ENCODE measurements at places on chromosomes 12 and 14.
A peak's percentile ranks its signal among the peaks of the same experiment; 100 is the strongest.

GRCh38 chr12:58529897-58530741 lies 390.2 kb downstream of the LRIG3 start:
- DNase-seq, result no peak

GRCh38 chr14:95679148-95679815 lies 6.9 kb upstream of the TCL1B start:
- no peak for DNase-seq

DNA sequence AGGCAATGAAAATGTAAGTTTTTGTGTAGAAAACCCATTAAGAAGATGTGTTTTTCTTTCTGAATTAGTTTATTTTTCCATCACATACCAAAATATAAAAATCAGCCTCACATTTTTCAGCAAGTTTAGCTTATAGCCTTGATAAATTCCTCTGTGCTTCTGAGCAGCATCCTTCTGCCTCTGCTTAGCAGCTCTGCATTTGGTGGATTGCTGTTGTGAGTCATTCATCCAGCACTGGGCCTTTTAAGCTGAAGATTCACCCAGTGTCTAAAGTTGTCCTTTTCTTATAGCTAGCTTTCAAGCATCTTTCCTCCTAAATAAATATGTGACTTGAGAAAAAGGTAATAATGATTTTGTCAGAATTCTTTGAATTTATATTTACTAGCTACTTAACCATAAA lies 206.1 kb downstream of the PCNX1 start:
- no peak for DNase-seq

DNA sequence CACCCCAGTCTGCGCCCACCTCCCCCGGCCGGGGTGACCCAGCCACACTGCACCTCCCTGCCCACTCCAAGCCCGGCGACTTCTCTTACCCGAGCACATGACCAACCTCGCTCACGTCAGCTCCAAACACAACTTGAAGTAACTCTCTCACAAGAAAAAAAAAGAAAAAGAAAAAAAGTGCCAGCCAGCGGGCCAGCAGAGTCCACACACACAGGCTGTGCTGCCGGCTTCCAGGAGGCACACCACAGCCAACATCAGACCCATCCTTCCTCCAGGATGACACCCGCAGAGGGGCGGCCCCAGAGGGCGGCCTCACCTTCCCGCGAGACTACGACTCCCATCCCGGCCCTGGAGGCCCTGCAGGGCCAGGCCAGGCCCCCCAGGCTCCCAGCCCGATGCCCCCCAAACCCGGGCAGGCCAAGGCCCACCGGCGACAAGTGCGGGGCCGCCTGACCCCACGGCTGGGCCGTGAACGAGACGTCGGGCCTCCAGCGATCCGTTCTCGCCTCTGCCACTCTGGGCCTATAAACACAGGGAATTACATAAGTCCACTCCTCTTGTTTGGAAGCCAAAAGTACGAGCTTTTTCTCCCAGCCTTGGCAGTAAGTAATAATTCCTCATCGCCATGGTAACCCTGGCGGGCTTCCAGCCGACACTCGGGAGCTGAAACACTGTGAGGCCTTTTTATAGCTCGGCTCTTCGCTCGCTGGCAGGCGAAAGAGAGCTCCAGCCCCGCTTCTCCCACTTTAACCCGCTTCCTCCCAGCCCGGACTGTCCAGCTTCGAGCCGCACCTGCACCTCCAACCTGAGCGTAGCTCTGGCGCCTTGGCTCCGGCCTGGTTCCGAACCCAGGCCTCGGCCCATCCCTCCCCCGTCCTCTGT lies 49.1 kb downstream of the NCOR2 start:
- DNase-seq, result peak; percentile 40

GRCh38 chr14:91111443-91111842 lies 2.4 kb upstream of the DGLUCY start:
- DNase-seq, result no peak

DNA sequence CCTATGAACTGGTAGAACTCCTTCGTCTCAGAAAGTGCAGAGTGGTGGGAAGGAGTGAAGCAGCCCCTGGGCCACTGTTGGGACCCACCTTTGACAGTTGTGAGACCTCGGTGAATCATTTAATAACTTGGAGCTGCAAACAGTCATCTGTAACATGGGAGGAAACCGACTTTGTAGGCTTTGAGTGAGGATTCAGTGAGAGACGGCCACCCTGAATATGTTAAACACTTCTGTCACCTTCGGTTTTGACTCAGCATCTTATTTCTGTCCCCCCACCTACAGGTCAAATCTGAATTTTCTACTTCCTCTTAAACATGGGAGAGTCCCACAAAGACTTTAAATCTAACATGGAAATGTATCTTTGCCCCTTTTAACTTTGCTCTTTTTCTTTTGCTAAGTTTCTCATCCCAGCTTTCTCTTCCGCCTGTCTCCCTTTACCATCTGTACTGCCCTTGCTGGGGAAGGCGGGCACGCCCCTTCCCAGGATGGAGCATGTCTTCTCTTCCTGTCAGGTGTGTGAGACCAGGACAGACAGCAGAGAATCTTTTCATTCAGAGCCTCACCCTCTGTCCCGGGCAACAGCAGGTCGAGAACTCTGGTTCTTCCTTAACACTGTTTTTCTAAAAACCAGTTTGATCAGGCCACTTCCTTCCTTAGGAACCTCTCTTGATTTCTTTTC lies 37.1 kb downstream of the ZC3H14 start:
- no peak for DNase-seq

DNA sequence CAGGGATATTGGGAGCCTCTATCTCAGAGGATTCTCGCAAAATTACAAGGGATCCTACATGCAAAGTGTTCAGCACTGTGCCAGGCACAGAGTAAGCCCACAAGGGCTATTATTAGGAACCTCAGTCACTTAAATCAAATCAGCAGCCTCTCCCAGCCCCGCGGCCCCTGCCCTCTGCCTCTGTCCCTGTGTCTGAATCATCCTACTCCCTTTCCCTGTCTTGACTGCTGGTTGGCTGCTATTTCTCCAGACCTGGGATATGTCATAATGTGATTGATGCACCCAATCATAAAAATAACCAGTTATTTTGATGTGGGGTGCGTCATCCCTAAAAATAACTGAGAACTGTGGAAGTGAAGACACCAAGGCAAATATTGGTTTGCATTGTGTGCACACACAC lies 176.3 kb downstream of the KSR2 start:
- no peak for DNase-seq

- DNase-seq, result no peak
Measured at GRCh38 chr14:54674046-54674741, 107.3 kb downstream of the SAMD4A start.

DNA sequence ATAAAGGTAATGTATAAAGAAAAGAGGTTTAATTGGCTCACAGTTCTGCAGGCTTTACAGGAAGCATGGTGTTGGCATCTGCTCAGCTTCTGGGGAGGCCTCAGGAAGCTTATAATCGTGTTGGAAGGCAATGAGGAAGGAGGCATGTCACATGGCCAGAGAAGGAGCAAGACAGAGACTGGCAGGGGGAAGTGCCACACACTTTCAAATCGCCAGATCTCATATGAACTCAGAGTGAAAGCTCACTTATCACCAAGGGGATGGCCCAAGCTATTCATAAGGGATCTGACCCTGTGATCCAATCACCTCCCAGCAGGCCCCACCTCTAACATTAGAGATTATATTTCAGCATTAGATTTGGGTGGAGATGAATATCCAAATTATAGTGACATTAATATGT lies 26.3 kb downstream of the LDHB start:
- no peak for DNase-seq

GRCh38 chr14:21796916-21797315 lies 123.3 kb upstream of the OR4E1 start:
- no peak for DNase-seq

DNA sequence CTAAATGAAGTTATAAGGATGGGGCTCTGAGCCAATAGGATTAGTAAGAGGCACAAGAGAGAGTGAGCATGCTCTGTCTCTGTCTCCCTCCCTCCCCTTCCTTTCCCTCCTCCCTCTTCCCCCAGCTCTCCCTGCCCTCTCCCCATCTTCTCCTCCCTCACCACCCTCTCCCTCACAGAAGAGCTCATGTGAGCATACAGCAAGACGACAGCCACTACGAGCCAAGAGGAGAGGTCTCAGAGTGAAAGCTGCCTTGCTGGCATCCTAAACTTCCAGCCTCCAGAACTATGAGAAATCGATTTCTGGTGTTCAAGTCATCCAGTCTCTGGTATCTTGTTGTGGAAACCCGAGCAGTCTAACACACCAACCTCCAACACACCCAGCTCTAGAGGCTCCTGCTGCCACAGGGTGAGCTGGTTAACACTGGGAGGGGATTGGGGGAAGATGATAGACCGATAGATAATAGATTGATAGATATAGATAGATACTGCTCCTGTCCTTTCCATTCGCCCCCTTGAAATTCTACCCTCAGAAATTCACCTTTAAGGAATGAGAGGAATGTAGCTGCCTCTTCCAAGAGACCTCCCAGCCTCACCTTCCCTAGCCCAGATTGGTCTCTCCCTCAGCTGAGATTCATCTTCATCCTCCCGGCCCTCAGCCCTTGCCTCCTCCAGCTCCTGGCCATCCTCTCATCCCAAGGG lies 25.8 kb upstream of the ACTN1 start:
- DNase-seq, result no peak

- DNase-seq, result no peak
Measured at GRCh38 chr12:20510811-20511210, 142.5 kb downstream of the PDE3A start.

GRCh38 chr14:61064210-61064609 lies 83.2 kb downstream of the SLC38A6 start:
- no peak for DNase-seq

DNA sequence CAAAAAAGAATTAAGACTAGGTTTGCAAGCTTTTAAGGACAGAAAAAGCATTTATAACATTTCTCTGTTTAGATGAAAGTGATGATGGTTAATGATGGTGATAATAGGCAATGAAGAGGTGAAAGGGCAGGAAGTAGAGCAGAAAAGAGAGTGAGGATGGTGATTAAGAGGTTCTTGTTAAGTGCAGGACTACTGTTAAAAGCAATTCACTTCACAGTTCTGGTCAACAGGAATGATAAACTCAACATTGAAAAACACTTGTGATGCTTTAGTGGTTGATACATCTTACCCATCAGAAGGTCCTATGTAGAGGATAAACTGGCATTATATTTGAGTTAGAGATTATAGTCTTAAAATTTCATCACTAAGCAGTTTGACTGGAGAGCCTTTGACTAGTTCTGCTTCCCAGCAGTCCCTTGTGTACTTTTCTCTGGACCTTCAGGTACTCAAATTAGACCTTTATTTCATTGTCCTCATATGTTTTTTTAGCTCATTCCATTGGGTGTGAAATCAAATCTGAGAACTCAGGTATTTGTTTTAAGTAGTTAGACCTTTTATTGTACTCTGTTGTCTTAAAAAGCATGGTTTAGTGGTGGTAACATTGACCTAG lies 10.9 kb downstream of the RAP1B start:
- DNase-seq, result no peak

- no peak for DNase-seq
Measured at GRCh38 chr12:59080101-59080500, 159.8 kb upstream of the LRIG3 start.

GRCh38 chr14:93901813-93902212 lies 25.3 kb upstream of the FAM181A start:
- no peak for DNase-seq

DNA sequence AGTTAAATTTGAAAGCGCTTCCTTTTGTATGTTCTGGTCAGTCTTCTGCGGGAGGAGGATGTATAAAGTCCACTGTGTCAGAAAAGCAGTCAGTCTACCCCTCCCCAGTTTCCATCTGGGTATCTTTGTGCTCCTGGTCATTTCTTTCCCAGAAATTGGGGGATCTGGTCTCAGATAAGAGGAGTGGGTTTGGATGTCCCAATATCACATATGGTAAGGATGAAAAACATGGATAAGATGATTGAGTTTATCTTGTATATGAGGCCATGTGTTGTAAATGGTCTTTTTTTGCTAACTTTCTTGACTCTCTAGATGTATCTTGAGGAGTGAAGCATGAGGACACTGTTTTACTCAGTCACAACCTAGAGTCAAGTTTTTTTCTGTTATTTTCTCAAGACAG lies 186.8 kb upstream of the HIF1A start:
- no peak for DNase-seq

DNA sequence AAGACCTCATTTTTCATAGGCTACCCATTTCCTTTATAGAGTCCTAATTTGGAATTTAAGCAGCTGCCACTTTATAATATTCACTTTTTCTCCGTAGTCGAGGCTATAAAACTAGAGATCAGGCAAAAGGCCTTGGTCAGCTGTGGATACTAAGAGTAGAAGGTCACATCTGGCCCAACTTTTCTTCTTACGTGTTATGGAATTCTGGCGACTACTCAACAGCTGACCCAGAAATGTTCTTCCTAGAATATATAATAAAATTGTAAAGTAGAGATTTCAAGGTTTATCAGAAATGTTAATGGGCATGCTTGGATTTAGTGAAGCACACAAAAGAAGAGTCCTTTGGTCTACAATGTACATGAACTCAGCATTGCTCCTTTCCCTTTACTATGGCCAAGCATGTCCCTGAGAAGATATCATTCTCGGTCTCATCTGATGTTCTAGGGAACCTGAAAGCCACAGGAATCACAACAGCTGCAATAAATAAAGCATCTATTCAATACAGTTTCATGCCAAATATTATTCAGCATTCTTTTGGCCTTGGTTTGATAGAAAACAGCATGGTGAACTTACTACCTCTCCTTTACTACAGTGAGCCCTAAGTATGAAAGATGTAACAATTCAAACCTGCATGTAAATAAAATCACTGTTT lies 261.4 kb upstream of the NPAS3 start:
- DNase-seq, result no peak

GRCh38 chr12:57012600-57013465 lies 3.5 kb downstream of the TAC3 start:
- DNase-seq, result no peak

- DNase-seq, result peak; percentile 23
Measured at GRCh38 chr14:100067971-100068959, 3.0 kb downstream of the EVL start.

GRCh38 chr14:73245480-73246325 lies 8.4 kb downstream of the PAPLN start:
- DNase-seq, result no peak

- no peak for DNase-seq
Measured at GRCh38 chr12:26668847-26669246, 164.1 kb downstream of the ITPR2 start.

- no peak for DNase-seq
Measured at GRCh38 chr12:103422746-103423515, 72.8 kb downstream of the C12orf42 start.

- no peak for DNase-seq
Measured at GRCh38 chr12:77772676-77773298, 57.9 kb upstream of the NAV3 start.

- DNase-seq, result no peak
Measured at GRCh38 chr12:53739214-53740129, 12.2 kb upstream of the CALCOCO1 start.

- DNase-seq, result no peak
Measured at GRCh38 chr14:58332561-58332960, 34.2 kb downstream of the ARID4A start.

- DNase-seq, result no peak
Measured at GRCh38 chr14:55706893-55707292, 126.9 kb downstream of the KTN1 start.
